Activated CD8-positive, alpha-beta T cell treated with anti-CD3 and anti-CD28 coated beads, Interleukin-2, amount 10 ng/mL, durations not matched to agents 7 days and 5 days (primary cell): ENCODE measurements at places on chromosomes 3 and 15. TPM values are rescaled to one million over a fixed set of nuclear protein-coding genes. Genes with fewer than 3 reads are reported as not detected.
A peak's percentile ranks its signal among the peaks of the same experiment; 100 is the strongest.

CD200R1 gene
- 7.8 TPM for total RNA-seq

SI gene
- total RNA-seq: not detected

MOBP gene
- total RNA-seq: not detected

GOLGA8J gene
- total RNA-seq: not detected

BSN gene
- 0.34 TPM for total RNA-seq

DNA sequence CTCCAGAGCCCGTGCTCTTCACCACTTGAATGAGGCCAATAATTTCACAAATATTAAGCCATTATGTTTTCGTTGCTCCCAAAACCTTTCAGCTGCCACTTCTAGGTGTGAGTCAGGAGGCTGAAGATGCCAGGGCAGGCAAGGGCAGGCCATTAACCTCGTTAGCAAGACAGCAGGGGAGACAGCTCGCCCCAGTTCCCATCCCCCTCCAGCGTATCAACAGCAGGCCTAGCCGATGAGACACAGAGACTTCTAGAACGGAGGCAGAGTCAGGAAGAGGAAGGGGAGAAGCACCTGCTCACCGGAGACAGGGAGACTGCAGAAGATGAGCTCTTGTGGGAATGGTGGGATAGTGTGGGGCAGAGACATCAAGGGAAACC, 28.0 kb upstream of the PLA2G4E start:
- no peak for DNase-seq
- no peak overlapping the region for H3K4me3 ChIP-seq
- peaks cover 14% of the 10 kb centered on the region for H3K27me3 ChIP-seq
- no peaks in the 10 kb centered on the region for H3K36me3 ChIP-seq
- H3K27ac ChIP-seq: no peak overlapping the region

DNA sequence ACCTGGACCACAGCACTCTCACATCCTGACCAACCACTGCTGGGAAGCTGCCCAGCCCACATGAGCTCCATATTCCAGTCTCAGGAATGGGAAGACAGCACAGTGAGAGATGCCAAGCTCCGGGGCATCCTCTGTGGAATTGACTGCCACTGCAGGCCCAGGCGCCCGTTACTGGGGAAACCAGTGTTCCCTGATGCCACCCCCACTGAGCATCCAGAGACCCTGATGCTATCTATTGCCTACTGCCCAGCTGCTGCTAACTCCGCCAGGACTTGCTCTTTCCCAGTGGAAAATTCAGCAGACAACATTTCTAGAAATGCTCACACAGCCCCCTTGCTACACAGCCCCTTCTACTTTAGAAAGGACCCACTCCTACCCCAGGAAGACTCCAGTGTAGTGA, 57.6 kb downstream of the CYP19A1 start:
- H3K27me3 ChIP-seq: peaks cover 11% of the 10 kb centered on the region
- peaks cover 5% of the 10 kb centered on the region for H3K4me1 ChIP-seq
- H3K27ac ChIP-seq: no peak overlapping the region
- H3K4me3 ChIP-seq: no peak overlapping the region

- no peaks in the 10 kb centered on the region for H3K27me3 ChIP-seq
- no peak for DNase-seq
- no peak overlapping the region for H3K27ac ChIP-seq
- H3K4me3 ChIP-seq: no peak overlapping the region
- no peaks in the 10 kb centered on the region for H3K36me3 ChIP-seq
Measured at GRCh38 chr3:69271098-69271497, 114.8 kb downstream of the FRMD4B start.

GRCh38 chr3:73080216-73080966, 18.9 kb downstream of the EBLN2 start:
- H3K4me3 ChIP-seq: no peak overlapping the region
- H3K4me1 ChIP-seq: no peaks in the 10 kb centered on the region
- no peaks in the 10 kb centered on the region for H3K27me3 ChIP-seq
- DNase-seq: no peak

GRCh38 chr15:61404567-61404966, 175.5 kb upstream of the RORA start:
- no peaks in the 10 kb centered on the region for H3K4me1 ChIP-seq
- H3K4me3 ChIP-seq: no peak overlapping the region
- H3K27ac ChIP-seq: no peak overlapping the region

DNA sequence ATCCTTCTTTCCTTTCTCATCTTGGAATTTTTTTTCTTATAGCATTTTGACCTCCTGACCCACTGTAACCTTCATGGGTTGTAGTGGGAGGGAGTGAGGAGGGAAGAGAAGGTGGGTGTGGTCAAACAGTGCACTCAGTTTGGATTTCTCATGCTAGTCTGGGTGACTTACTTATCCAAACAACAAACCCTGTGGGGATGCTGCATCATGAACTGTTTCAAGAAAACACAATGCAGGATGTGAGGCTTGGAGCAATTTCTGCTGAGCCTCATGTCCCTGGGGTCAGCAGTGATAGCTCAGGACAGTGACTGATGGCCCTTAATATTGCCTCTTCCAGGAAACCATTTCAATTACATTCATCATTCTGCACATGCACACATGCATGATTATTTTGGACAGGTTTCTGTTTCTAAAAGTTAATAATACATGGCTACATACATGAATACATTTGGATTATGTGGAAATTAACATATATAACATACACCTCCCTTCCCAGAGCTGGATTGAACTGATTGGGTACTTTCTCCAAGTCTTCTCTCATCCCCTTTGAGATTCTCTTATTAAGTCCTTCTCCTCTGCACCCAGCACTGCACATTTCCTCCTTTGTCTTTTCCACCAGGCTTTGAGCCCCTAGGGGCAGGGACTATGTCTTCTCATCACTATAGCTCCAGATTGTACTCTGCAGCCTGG, 61.2 kb downstream of the ADAMTSL3 start:
- no peaks in the 10 kb centered on the region for H3K27me3 ChIP-seq
- H3K4me3 ChIP-seq: no peak overlapping the region
- H3K27ac ChIP-seq: no peak overlapping the region

DNA sequence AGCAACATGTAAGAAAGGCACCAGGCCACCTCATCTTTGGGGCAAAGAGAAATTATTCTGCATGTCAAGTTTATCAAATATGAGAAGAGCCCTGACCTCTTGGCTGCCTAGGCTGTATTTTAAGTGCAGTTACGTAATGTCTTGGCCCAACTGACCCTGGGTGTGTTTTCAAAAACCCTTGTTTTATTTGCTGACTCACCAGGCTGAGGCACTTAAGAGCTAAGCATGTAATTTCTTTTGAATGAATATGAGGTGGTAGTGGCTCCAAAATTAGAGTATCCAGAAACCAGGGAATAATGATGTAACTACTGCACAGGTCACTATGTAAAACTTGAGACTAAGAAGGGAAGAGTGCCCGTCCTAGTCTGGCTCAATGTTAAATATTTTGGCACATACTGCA, 24.3 kb downstream of the PGPEP1L start:
- peaks cover 2% of the 10 kb centered on the region for H3K36me3 ChIP-seq
- no peak overlapping the region for H3K27ac ChIP-seq
- no peak for DNase-seq
- no peak overlapping the region for H3K4me3 ChIP-seq

- H3K4me1 ChIP-seq: peaks cover 19% of the 10 kb centered on the region
- H3K36me3 ChIP-seq: no peaks in the 10 kb centered on the region
- H3K4me3 ChIP-seq: no peak overlapping the region
- DNase-seq: no peak
- peaks cover 2% of the 10 kb centered on the region for H3K27me3 ChIP-seq
- H3K27ac ChIP-seq: no peak overlapping the region
Measured at GRCh38 chr3:196214783-196215441, 1.4 kb upstream of the SLC51A start.

DNA sequence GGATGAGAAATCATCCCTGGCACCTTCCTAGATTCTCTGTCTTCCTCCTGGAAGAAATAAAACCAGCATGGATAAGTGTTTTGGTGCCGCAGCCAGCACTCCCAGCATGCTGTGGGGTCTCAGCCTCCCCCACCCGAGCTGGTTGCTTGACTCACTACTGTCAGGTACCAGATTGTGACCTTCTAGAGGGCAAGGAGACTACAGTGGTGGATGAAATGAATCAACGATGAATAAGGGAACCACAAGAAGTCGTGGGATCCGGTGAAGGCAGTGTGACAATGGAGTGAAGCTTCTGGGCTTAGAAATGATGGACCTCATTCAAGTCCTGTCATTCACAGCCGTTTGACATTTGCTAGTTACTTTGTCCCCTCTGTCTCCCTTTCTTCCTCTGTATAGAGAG, 50.2 kb upstream of the SLCO3A1 start:
- no peak overlapping the region for H3K27ac ChIP-seq
- no peaks in the 10 kb centered on the region for H3K4me1 ChIP-seq
- no peaks in the 10 kb centered on the region for H3K36me3 ChIP-seq
- H3K4me3 ChIP-seq: no peak overlapping the region

DNA sequence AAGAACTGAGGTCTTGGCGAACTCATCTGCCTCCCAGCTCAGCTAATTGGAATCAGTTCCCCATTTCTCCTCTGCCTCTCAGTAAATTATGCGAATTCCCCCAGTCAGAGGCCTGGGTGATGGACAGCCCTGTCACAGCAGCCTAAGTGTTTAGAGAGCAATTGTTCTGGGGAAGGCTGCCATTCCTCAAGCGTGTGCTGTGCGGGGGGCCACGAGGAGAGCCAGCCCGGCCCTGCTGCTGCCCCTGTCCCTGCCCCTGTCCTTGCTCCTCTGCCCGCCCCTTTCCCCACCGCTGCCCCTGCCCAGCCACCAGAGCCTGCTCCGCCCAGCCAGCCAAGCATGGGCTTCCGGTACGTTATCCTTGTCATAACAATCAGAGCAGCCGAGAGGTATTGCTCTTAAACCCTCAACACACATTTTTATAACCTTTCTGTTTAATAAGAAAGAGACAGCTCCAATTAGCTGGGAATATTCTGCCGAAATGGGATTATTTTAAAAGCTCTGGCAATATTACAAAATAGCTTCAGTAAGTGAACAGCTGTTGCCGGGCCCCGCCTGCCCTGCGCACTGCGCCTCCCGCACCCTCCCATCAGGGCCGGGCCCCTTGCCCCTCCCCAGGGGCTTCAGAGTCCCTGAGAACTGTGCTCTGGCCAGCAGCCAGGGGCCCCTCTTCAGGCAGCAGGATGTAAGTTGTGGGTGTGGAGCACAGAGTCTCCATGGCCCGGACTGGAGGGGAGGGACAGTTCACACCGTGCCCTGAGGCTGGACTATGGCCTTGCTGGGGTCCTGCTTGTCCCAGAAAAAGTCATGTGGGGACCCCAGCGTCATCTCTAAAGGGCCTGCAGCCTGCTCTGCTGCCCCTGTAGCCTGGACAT, 12.4 kb upstream of the CACNA2D2 start:
- no peaks in the 10 kb centered on the region for H3K36me3 ChIP-seq
- peak; percentile 28 for DNase-seq
- H3K4me3 ChIP-seq: no peak overlapping the region
- no peak overlapping the region for H3K27ac ChIP-seq

DNA sequence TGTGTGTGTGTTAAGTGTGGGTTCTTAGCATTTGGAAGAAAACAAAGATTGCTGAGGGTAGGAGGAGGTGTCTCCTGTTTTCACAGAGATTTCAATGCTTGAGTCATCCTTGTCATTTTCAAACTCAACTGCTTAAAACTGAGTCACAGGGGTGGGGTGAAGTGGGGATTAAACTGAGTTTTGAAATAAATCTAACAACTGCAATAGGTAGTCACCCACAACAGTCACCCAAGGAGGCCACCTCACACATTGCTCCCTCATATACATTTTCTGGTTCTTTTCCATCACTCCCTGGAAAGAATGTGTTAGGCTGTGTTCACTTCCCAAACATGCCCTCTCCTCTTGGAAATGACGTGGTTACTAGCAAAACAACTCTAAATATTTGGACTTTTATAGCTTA, 187.7 kb upstream of the CMC1 start:
- DNase-seq: no peak
- H3K4me1 ChIP-seq: peaks cover 5% of the 10 kb centered on the region
- H3K4me3 ChIP-seq: no peak overlapping the region
- H3K36me3 ChIP-seq: no peaks in the 10 kb centered on the region
- H3K27me3 ChIP-seq: no peaks in the 10 kb centered on the region

DNA sequence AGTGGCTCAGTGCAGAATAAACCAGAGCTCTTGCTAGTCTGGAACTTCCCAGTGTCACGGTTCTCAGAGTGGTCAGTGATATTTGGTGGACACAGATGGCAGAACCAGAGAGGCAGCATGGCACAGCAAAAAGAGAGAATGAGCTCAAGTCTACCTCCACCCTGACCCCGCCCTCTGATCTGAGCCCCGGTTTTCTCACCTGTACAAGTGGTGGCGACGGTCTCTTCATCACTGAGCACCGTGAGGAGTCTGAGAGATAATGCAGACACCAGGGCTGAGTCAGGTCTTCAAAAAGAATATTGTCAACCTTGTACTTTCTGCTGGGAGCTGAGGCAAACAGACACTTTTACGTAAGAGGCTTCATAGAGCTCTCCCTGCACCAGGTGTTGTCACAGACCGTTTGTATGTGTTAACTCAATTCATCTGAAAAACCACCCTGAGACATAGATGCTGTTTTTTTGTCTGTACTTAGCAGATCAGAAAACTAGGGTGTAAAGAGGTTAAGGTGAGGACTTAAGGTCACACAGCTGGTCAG, 13.2 kb downstream of the FGD5 start:
- H3K36me3 ChIP-seq: no peaks in the 10 kb centered on the region
- no peak overlapping the region for H3K4me3 ChIP-seq
- H3K27me3 ChIP-seq: peaks cover 27% of the 10 kb centered on the region
- no peaks in the 10 kb centered on the region for H3K4me1 ChIP-seq
- no peak overlapping the region for H3K27ac ChIP-seq

- H3K27me3 ChIP-seq: peaks cover 34% of the 10 kb centered on the region
- peaks cover 43% of the 10 kb centered on the region for H3K4me1 ChIP-seq
- no peak for DNase-seq
Measured at GRCh38 chr3:128997486-128998133, 3.5 kb upstream of the EFCC1 start.

DNA sequence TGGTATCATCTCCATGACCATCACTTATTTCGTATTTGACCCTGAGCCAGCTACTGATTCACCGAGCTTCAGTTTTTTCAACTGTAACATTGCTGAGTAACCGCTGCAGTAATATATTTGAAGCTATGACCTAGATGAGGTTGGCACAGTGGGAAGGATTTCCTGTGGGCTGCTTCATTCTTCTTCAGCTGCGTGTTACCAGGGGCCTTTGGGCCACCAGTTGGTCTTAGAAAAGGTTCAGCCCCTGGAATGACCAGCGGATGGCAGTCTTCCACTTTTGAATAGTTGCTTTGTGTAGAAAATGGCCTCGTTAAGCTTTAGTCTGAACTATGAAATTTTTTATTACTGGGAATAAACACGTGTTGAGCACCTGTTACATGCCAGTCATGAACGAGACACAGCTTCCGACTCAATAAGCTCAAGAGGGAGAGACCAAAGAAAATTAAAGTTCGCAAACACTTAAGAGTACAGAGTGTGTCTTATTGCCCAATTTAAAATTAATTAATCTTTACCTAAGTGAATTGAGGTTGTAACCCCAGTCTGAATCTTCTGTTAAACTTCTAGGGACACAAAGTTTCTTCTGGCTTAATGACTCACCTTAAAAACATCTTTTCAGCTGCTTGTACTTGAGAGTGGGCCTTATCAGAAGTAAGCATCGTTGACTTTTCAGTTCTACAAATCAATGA, 57.6 kb upstream of the NR2E3 start:
- H3K36me3 ChIP-seq: no peaks in the 10 kb centered on the region
- DNase-seq: peak; percentile 24
- no peak overlapping the region for H3K27ac ChIP-seq
- H3K4me1 ChIP-seq: peaks cover 6% of the 10 kb centered on the region
- peaks cover 17% of the 10 kb centered on the region for H3K27me3 ChIP-seq

GRCh38 chr3:159229116-159229680, 427.3 kb downstream of the MFSD1 start:
- H3K27ac ChIP-seq: no peak overlapping the region
- H3K4me3 ChIP-seq: no peak overlapping the region
- no peaks in the 10 kb centered on the region for H3K4me1 ChIP-seq
- no peaks in the 10 kb centered on the region for H3K36me3 ChIP-seq
- no peak for DNase-seq

GRCh38 chr3:159853506-159853864, 135.2 kb upstream of the IL12A start:
- DNase-seq: no peak
- H3K4me1 ChIP-seq: peaks cover 5% of the 10 kb centered on the region
- H3K4me3 ChIP-seq: no peak overlapping the region
- H3K36me3 ChIP-seq: no peaks in the 10 kb centered on the region
